Mesenteric fat pad (tissue), 1 donor: ENCODE measurements at places on chromosomes 11 and 22. TPM values are rescaled to one million over a fixed set of nuclear protein-coding genes. Genes with fewer than 3 reads are reported as not detected.

Gene PATE1
- total RNA-seq, result not detected

Gene MFRP
- not detected for total RNA-seq

Gene MS4A18
- total RNA-seq, result not detected

Gene SLC6A5
- not detected for total RNA-seq

Gene TTC9C
- 23.0 TPM for total RNA-seq

Gene SCGB2A2
- total RNA-seq, result not detected

Gene HOATZ
- total RNA-seq, result not detected

Gene SLC29A2
- 5.9 TPM for total RNA-seq

Gene OVCH2
- not detected for total RNA-seq

Gene FAM83F
- total RNA-seq, result 0.87 TPM

Gene RTN4RL2
- 2.8 TPM for total RNA-seq

Gene RRP7A
- 44.8 TPM for total RNA-seq
